ENCODE measurements at places on chromosomes 1 and 21.

DNA sequence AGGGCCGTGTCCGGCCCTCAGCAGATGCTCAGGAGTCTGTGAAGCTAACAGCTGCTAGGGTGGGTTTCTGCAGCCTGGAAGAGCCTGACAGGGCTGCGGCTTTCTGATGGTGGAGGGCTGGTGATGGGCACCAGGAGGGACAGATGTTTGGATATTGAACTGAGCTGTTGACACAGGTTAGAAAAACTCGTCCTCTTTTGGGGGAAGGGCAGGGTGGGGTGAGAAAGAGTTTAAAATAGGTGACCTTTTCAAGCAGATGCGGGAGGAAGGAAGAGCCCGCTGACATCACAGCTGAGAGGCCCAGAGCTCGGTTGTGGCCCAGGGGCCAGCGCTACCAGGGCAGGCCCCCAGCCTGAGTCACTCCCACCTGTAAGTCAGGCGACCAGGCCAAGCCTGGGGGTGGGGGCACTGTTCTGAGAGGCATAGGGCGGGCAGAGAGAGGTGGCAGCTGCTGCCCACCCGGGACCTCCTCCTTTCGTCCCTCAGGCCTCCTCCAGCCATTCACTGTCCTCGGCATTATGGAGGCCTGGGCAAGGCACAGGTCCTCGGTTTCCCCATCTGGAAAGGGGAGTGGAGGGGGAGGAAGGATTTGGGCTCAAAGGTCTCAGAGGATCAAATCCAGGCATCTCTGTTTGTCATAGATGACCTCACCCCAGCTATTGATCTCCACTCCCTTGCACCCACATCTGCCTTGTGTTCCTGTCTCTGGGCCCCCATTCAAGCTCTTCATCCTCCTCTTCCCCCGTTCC is 32.3 kb upstream of the ID3 start:
- no peak for DNase-seq

DNA sequence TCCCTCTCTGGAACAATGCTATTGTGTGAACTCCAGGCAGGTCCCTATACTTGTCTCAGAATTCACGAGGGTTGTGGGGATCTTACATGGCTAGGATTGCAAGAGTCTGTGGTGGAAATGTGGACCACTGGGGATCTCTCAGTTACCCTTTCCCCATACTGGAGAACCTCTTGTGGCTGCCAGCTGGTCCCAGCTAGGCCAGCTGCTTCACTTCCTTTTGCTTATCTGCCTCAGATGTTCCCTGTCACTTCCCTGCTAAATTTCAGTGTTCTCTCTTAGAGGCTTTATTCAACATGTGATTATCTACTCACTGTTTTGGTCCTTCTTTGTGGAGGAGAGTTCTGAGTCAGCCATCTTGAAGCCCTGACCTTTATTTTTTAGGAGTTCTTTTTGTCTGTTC is 75.9 kb upstream of the SAMD13 start:
- DNase-seq, result no peak

DNA sequence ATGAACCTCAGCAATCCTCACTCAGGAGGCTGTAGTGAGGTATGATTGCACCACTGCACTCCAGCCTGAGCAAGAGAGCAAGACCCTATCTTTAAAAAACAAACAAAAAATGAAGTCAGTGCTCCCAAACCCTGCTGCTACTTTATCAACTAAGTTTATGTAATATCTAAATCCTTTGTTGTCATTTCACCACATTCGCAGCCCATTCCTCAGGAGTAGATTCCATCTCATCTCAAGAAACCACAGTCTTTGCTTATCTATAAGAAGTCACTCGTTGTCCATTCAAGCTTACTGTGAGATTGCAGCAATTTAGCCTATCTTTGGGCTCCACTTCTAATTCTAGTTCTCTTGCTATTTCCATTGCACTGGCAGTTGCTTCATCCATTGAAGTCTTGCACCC is 44.3 kb upstream of the RGL1 start:
- DNase-seq, result no peak

DNA sequence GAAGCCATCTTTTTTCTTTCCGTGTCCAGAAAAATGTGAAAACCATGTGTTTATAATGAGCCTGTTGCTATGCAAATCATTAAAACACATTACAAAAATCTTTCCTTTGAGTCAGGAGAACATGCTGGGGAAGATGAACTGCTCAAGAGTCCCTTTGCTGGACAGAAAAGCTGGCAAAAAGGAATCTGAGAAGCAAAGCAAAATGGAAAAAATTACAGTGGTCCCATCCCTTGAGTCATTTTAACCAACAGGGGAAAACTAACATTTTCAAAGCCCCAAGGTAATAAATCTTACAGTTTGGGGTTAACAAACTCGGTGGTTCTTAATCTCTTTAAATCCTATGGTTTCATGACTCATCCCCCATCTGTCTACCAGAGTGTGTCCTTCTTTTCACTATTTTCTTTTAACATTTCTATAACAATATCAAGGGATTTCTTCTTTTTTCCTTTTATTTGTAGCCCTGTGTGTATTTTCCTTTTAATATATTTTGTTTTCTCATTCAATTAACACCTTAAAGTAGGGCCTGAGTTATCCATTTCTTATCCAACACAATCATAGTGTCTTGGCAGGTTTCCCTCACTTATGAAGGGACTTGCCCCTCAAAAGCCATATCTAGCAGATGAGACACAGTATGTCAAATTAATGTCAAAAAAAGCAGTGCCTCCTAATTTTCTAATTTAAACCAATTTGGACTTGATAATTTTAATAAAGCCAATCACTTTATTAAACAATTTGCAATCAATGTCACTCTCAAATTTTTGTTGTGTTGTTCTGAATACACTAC is 105.4 kb downstream of the PTPN14 start:
- DNase-seq, result no peak

- DNase-seq, result no peak
Measured at GRCh38 chr21:37118187-37118826, 45.3 kb downstream of the TTC3 start.

DNA sequence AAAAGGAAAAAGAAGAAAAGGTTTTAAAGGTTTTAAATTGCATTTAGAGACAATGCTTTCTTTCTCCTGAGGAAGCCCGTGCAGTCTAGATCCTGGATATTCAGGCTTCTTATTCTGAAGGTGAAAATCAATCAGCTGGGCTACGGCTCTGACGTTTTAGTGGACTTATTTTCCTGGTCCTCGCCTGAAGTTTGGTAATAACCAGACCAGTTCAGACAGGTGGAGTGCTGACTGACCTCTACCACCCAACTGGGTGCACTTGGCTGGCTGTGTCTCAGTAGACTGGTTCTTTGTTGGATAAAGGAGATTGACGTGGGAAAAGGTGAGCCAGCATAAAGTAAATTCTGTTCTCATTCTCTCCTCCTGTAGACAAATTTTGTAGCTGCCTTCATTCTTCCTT is 7.2 kb upstream of the ATP1A1 start:
- no peak for DNase-seq

DNA sequence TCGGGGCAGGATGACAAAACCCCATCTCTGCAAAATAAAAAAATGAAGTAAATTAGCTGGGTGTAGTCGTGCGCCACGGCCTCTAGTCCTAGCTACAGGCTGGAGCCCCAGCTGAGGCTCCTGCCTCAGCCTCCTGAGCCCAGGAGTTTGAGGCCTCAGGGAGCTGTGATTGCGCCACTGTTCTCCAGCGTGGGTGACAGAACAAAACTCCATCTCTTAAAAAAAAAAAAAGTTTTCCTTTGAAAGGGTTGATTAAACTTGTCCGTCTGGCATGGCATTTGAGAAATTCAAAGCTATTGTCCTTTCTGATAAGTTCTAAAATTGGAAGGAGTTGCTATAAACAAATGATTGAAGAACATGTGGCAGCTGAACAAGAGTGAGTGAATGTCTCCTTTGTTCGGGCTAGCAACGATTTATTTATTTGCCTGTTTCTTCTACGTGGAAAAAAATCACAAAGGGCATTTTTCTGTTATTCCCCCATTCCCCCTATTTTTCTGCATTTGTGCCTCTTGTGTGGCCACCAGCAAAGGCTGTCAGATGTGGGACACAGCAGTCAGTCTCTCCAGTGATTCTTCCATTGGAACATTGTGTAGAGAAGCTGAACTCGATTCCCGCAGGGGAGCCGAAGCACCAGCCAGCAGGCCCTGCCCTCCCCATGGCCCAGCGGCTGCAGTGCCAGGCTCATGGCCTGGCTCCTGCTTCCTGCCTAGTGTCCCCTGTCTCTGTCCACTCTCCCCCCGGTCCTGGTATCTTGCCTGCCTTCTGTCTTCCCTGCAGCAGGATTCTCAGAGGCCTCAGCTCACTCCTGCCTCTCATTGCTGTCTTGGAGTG is 21.5 kb upstream of the PWP2 start:
- no peak for DNase-seq

DNA sequence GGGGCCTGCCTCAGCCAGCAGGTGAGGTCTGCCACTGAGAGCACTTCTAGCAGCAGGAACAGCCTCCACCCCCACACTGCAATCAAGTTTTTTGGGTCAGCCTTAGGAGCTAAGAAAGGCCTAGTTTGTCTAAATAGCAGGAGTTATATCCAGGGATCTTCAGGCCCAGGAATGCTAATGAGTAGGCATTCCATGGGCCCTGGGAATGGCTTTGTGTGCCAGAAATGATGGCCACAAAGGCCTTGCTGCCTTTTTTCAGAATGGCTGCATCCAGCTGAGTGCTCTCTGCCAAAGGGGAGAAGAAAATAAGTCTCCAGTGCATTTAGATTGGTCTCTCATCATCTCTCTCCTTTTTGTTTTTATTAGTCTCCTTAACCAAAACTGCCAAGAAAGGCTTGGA is 2.8 kb downstream of the MRTO4 start:
- DNase-seq, result no peak

Data from brain pericyte (primary cell).